ENCODE measurements at places on chromosomes 1 and 21.
A peak's percentile ranks its signal among the peaks of the same experiment; 100 is the strongest.

DNA sequence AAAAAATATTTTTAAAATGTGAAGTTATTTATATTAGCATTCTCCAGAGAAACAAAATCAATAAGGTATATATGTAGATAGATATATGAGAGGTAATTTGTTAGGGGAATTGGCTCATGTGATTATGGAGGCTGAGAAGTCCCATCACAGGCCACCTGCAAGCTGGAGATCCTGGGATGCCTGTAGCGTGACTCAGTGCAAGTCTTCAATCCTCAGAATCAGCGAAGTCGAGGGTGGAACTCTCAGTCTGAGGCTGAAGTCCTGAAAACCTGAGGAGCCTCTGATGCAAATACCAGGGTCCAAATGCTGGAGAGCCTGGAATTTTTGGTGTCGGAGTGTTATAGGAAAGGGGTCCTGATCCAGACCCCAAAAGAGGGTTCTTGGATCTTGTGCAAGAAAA is 658.5 kb downstream of the USP25 start:
- no peak for DNase-seq

- DNase-seq = no peak
These were observed 99.4 kb downstream of the ATP5PO start for GRCh38 chr21:33816174-33816573.

- DNase-seq = no peak
These were observed 23.8 kb downstream of the RPS27 start for GRCh38 chr1:154014154-154014907.

DNA sequence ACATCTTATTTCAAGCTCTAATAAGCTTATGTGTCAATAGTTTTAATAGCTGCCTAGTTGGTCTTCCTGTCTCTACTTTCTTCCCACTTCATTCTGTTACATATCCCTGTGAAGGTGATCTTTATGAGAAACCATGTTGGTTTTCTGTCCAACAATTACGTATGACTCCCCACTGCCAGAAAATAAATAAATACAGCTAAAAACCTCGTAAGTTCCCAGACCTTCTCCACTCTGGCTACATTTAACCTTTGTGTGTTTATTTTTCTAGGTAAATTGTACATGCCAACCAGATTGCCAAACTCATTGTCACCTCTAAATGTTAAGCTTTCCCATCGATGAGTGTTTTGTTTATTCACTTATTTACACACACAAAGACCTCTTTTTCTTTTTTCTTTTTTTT is 147.2 kb downstream of the CRB1 start:
- DNase-seq = no peak

DNA sequence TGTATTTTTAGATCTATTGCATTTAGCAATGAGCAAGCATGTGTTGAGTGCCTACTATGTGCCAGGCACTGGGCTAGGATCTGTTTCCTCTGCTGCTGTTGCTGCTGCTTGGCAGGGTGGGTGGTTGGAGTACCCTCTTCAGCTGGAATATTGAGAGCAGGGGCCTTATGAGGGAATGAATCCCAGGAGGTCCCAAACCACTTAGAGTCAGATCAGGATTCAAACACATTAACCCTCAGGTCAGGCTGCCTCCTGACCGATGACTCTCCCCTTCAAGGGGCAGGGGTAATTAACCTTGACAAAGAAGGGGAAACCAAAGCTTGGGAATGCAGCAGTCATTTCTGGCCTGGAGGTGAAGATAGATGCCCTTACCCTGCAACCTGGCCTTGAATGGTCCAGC is 138.0 kb downstream of the IGSF21 start:
- DNase-seq = no peak

DNA sequence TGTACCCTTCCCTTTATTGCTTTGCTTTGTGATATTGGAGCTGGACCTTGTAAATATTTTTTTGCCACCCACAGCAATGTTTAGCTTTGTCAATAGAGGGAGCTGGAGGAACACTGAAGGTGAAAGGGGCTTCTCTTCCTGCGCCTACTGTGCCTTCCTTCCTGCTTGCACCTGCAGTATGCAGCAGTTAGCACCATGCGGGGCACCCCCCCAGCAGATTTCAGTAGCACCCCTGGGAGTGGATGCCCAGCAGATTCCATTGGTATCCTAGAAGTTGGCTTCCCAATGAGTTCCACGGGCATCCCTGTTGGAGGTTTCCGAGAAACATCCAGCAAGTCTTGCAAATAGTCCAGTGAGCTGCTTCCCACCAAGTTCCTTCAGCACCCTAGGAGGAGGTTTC is 25.6 kb downstream of the S100A10 start:
- peak; percentile 20 for DNase-seq

DNA sequence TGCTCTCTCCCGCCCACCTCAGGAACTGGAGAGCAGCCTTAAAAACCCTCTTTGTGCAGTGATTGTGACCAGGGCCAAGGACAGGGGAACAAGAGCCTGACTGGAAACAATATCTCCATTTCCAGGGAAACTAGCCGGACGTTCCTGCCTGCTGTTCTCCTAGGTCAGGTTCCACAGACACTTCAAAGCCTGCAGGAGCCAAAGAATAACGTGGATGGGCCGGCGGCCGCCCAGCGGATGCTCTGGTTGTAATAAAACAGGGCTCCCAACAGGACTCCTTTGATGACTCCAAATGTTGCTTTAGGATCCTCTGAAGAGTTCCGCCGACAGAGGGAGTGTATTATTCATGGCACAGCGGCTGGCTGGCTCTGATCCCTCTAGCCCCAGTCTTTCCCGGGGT is 162.2 kb downstream of the PLXNA2 start:
- DNase-seq = no peak

DNA sequence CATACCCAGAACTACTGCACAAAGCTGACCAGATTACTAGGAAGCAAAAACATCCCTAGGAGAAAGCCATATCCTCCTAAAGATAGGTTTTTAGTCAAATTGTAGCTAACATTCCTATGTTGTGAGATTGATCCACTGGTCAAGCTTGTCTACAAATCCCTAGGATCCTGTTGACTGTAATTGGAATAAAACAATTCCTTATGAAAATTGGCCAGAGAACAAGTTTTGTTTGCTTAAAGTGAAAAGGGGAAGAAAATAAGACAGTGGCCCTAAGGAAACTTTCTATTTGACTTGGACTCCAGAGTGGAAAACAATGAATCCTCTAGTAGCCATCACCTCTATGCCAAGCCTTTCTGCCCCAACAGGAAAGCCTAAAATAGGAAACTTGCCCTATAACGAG is 645.2 kb upstream of the USP24 start:
- DNase-seq = no peak

DNA sequence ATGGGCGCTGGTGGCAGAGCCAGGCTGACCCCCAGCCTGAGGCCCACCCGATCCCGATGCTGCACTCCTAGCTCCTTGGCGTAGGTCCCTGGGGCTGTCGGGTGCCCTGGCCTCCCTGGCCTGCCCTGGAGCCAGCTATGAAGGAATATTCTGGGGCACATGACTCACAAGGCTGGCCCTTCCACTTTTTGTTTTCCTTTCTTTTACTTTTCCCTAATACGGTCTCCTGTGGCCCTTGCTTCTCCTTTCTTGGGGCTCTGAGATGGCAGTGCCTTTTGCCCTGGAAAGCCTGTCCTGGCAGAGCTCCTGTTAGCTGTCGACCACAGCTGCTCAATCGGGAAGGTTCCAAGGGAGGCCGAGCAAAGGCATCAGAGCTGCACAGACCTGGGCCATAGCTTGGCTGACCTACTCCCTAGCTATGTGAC is 22.1 kb downstream of the ARHGEF10L start:
- no peak for DNase-seq

- DNase-seq = no peak
These were observed 106.9 kb downstream of the ASH1L start for GRCh38 chr1:155455588-155456195.

GRCh38 chr21:31713973-31714740 is 17.8 kb downstream of the SCAF4 start:
- no peak for DNase-seq

- DNase-seq = peak; percentile 42
These were observed 176.9 kb upstream of the FMN2 start for GRCh38 chr1:239914751-239915231.

- no peak for DNase-seq
These were observed 10.1 kb downstream of the CADM3 start for GRCh38 chr1:159181328-159182024.

GRCh38 chr1:183941001-183941400 is 96.5 kb downstream of the COLGALT2 start:
- DNase-seq = no peak

DNA sequence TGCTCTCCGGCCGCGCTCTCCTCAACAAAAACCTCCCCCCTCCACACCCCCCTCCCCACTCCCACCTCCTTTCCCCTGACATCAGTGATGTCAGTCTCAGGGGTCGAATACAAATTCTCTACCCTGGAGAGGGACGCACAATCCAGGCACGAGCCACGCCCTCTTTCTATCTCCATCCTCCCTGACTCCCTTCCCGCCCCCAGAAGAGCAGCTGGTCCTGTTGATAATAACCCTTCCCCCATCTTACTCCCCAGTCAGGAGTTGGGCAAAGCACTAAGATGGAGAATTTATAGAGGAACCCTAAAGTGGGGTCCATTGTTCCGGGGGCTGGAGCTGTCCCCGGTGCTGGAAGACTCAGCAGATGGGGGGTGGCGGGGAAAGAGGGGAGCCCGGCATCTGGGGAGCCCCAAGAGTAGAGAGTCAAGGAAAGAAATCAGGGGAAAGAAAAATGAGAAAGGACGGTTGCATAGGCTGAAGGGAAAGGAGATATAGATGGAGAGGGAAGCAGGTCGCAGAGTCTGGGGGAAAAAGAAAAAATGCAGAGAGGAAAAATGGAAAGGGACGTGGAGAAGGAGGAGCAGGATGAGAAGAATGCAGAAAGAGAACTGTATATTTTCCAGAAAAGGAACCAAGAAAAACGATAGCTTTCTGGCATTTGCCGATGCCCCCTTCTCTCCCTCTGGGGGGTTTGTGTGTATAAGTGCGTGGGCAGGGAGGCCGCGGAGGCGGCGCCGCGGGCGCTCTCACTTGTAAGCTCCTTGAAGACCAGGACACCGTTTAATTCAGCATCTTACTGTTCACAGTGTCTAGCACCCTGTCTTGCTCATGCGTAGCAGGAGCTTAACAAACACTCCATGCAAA is at the start of gene CELF3:
Gene CELF3 (minus strand): TSS at position 33 of the 861 bp plus-strand sequence. CDS start 783 bp downstream, outside the sequence.
- DNase-seq = no peak

- no peak for DNase-seq
These were observed 10.8 kb upstream of the PALMD start for GRCh38 chr1:99634971-99635624.

DNA sequence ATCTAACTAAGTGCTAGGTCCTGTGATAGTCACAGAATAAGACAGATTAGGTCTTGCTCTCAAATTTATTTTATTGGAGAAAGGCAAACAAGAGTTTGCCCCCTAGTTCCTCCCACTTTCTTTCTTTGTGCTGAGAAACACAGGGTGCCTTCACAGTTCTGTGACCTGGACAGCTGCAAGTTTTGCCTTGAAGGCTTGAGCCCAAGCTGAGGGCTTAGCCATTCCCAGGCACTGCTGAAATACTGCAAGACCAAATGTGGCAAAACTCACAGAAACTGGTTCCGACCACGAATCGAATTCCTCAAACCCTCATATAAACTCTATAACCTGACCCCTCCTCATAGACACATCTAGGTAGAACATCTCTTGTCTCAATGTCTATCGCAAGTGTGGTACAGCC is 227.9 kb downstream of the RERE start:
- DNase-seq = no peak

GRCh38 chr1:218982482-218982881 is 191.2 kb upstream of the LYPLAL1 start:
- no peak for DNase-seq

DNA sequence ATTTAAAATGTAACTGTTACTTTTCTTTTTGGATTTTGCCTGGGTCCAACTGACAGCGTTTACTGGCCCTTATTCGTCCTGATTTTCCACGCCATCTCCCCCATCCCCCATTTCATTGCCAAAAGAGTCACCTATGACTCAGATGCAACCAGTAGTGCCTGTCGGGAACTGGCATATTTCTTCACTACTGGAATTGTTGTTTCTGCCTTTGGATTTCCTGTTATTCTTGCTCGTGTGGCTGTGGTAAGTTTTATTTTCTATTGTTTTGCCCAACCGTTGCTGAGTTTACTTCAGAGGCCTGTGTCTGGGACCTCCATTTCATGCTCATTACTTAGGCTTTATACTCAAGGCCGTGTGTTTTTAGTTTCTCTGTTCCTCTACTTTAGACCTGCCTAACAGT is 9.3 kb downstream of the LEPR start:
- no peak for DNase-seq

DNA sequence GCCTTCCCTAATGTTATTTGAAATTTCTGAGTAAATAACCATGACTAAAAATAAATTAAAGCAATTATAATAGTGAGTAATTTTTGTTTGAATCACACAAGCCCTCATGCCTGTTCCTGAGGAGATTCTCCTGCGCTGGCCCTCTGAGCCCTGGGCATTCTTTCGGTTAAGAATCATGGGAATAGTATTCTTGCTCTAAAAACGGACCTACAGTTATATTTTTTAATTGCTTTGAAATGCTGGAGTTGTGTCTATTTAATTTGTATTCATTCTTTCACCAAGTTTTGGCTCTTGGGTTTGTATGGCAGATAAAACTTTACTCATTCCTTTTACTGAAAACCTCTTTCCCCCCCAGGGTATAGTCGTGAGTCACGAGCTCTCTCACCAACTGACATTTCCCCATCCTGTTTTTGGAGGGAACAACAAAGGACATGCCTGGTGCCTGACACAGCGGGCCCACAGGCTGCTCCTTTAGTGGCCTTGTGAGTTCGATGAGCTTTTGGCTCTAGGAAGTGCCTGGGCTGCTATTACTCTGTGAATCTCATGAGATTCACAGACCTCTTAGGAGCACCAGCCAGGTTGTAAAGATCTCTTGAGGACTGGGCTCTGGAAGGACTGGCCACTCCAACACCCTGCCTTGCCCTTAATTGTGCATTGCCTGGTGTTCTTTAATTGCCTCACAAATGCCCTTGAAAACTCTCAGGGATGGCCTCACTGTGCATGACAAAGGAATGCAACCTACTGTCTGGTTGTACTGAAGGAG is 58.6 kb downstream of the DDR2 start:
- peak; percentile 80 for DNase-seq

- DNase-seq = no peak
These were observed 60.9 kb upstream of the RGS2 start for GRCh38 chr1:192747943-192748342.

GRCh38 chr21:19076031-19076430 is 672.4 kb upstream of the TMPRSS15 start:
- DNase-seq = no peak

- DNase-seq = no peak
These were observed 36.5 kb downstream of the PLA2G4A start for GRCh38 chr1:186865253-186865652.

GRCh38 chr1:38786040-38786436 is 73.5 kb downstream of the RRAGC start:
- DNase-seq = no peak
